Adrenal gland (tissue), 19 donors: ENCODE measurements at places on chromosomes 3 and 15.

DNA sequence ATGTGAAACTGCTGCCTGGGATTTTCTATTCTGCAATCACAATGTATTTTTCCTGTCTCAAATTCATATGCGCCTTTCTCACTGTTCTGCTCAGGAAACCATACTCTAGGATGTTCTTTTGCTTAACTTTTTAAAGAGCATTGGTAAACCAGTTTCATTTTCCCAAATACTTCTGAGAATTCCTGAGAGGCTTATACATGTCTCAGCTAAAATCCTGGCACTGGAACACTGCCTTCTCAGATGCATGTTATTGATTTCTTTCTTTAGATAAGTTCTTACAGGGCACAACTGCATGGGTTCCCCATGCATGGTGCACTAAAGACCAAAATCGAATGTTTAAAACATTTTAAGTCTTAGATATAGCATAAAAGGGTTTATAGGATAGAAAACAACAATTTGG lies 178.3 kb upstream of the PLSCR5 start:
- no peak for DNase-seq

- DNase-seq: no peak
These were observed 3.0 kb downstream of the ITIH4 start for GRCh38 chr3:52827441-52827840.

DNA sequence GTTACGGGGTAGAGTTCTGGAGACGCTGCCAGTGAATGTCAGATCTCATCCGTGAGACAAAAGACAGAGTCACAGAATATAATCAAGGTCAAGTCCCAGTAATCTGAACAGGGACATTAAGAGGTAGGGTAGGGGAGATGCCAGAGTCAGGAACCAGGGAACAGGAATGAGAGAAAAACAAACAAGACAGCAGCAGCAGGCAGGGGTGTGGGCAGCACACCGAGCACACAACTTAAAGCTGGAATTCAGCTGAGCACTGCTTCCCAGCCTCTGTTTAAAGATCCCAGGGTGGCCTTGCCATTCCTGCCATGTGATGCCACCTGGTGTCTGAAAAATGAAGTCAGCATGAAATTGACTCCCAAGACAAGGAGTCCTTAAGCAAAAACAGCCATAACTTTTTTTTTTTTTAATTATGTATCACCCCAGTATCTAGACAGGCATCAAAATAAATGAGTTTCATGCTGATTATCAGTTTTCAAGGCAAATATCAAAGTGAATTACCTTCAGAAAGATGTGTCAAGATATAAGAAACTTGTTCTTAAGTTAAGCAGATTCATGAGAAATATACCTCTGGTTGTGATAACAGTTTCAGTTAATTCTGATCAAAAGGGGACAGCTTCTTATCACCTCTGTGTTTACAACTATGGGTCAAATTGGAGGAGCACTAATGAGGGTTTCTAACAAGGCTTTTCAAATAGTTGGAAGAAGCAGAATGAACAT lies 203.7 kb downstream of the SLC9A9 start:
- peak; percentile 30 for DNase-seq

DNA sequence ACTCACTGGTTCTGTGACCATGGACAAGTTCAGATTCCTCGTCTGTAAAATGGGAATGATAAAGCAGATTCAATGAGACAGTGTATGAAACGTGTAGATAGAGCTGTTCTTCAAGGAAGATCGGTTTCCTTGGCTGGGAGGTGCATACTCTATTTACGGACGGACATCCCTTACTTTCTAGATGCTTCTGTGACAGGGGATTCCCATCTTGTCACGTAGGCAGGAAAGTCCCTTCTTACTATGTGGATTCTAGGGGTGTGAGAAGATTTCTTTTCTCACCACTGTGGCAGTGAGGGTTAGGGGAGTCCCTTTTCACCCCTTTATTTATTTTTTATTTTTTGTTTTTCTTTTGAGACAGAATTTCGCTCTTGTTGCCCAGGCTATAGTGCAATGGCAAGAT lies 180.9 kb upstream of the TBL1XR1 start:
- DNase-seq: no peak

- DNase-seq: no peak
These were observed 249.7 kb downstream of the KCNMB2 start for GRCh38 chr3:178785961-178786360.

GRCh38 chr15:78147566-78147965 lies 1.6 kb upstream of the IDH3A start:
- DNase-seq: no peak

DNA sequence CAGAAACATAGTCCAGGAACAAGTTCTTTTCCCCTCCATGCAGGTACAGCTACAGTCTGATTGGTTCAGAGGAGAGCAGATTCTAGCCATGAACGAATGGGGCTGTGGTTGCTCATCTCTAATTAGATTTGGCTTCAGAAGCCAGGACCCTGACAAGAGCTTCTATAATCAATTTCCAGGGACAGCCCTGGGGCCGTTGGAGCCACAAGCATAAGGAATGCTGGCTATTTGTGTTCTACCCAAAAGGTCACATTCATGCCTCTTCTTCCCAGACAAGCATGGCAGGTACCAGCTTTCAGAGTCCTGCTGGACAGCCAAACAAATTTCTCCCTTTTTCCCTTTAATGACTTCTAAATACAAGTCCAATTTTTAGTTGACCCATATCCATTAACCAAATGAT lies 215.5 kb upstream of the LRTM1 start:
- DNase-seq: no peak

DNA sequence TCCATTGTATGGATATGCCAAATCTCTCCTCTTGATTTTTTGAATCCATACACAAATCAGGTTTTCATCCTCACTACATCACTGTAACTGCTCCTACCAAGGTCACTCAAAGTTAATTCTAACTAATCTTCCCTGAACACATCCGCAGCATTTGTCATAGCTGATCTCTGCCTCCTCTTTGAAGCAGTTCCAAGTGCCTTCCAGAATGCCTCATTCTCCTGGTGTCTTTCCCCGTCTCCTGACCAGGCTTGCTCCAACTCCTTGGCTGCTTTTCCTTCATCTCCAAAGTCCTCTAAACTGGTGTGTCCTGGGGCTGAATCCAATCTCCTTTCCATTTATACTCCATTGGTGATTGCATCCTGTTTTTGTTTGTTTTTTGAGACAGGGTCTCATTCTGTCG lies 26.8 kb downstream of the KLHDC8B start:
- DNase-seq: peak; percentile 59

GRCh38 chr3:66480666-66481065 lies 20.2 kb downstream of the LRIG1 start:
- DNase-seq: no peak

DNA sequence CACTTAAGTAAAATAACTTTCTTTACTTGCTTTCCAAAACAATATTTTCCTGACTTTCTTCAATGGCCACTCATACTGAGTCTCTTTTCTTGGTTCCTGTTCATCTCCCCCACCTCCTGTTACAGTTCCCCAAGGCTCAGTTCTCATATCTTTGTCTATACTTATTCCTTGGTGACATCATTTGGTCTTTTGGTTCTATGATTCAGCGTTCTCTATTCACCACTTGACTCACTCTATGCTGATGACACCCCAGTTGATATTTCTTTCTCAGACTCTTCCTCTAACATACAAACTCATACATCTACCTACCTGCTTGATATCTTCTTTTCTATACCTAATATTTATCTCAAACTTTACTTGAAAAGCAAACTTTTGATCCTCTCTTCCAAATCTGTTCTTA lies 85.0 kb upstream of the P3H2 start:
- no peak for DNase-seq

- no peak for DNase-seq
These were observed 18.0 kb downstream of the FAM98B start for GRCh38 chr15:38471974-38472373.

DNA sequence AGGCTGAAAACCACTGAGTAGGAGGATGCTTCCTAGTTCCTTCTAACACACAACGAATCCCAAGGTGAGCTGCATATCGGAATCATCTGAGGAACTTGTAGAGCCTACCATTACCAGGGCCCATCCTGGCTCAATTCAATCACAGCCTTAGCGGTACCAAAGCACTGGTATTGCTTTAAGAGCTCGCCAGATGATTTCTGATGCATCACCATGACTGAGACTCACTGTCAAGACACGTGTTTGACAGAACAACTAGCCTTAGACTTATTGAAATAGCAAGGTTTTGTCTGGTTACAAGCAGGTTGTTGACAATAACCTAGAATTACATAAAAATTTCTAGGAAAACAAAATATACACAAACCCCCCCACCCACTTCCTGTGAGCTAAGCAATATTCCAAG lies 68.5 kb downstream of the CBLB start:
- no peak for DNase-seq

DNA sequence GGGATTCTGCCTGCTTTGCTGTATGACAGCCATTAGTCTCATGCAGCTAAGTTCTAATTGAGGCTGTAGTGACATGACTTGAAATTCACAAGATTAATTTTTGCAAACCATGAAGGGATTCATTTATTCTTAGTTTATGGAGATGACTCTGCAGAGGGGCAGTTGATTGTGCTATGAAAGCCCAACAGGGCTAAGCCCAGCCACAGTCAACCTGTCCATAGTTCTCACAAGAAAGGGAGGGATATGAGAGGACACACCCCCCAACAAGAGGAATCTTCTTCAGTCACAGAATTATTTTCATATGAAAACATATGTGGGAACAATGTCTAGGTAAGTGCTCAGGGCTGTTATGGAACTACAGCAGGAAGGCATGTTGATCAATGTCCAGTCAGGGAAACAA lies 61.9 kb upstream of the ABHD17C start:
- DNase-seq: no peak

DNA sequence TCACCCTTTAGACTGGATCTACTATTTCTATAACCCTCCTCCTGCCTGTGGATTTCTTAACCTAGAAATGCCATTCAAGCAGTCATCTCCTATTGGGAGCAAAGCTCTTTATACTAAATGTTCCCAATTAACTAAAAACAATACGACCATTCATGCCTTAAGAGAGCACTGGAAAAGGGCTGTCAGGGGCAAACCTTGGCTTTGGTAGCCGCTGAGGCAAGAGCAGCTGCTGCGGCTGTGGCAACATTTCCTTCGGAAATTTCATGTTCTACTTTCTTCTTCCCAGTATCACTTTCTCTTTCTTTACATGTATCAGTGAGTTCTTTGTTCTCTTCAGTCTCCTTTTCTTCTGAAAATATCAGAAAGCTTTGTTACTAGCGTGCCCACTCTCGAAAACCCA lies 56.3 kb upstream of the CSPG5 start:
- DNase-seq: no peak

DNA sequence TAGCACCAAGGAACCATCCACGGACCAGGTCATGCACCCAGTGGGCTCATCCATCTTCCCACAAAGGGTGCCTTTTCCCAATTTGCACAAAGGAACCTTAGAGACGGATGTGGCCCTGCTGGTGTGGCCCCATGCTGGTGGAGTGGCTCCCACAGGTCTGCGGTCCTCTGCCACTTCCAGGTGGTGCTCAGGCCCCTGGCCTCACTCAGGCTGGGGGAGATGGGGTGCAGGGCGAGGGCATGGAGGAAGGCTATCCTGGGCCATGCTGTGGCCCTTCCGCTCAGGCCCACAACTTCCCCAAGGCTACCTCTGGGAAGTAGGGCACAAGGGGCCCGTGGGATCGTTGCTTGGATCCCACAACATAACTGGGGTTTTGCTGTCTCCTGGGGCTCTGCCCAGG lies 5.2 kb upstream of the SYNM start:
- no peak for DNase-seq

DNA sequence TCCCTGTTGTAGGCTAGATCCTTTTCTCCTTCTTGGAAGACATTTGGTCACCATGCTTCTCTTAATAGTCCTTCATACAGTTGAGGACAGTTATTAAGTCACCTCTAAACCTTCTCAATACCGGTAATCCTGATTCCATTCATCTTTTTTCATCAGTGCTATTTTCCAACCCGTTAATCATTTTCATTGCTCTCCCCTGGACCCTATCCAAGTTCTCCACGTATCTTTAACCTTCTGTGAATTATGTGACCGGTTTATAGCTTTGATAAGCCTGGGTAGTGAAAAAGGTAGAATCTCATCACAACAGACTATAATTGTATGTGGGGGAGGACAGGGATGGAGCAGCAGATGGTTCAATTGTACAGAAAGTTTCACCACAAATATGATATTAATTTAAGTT lies 168.5 kb downstream of the MECOM start:
- no peak for DNase-seq

DNA sequence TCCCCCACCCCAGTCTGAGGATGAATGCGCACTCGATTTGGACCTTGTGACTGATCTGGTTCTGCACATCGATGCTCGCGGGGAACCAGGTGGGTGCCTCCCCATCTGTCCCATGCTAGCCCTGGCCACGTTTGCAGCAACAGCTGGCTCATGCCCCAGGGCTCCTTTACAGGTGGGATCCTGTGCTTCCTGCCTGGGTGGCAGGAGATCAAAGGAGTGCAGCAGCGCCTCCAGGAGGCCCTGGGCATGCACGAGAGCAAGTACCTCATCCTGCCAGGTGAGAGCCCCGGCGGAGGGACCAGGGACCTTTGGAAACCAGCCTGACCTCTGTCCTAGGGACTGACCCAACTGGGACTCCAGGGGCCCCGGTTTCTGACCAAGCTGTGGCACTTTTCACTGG lies 44.3 kb downstream of the DHX30 start:
- no peak for DNase-seq

DNA sequence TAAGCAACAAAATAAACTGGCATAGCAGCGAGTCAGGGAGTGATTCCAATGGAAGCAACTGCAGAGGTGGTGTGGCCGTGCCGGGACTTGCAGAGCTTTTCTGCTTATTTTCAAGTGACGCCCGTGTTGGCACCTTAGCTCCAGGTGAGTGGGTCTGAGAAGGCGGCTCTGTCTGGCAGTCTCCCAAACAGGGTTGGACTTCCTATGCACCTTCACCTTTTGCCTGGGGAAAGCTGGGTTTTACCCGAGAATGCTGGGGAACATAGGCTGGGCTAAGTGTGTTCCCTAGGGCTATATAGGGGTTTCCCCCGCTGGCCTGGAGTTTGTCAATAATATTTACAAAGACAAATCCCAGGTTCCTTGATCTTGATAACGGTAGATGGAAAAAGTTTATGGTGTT lies 179.9 kb upstream of the TBL1XR1 start:
- DNase-seq: no peak

DNA sequence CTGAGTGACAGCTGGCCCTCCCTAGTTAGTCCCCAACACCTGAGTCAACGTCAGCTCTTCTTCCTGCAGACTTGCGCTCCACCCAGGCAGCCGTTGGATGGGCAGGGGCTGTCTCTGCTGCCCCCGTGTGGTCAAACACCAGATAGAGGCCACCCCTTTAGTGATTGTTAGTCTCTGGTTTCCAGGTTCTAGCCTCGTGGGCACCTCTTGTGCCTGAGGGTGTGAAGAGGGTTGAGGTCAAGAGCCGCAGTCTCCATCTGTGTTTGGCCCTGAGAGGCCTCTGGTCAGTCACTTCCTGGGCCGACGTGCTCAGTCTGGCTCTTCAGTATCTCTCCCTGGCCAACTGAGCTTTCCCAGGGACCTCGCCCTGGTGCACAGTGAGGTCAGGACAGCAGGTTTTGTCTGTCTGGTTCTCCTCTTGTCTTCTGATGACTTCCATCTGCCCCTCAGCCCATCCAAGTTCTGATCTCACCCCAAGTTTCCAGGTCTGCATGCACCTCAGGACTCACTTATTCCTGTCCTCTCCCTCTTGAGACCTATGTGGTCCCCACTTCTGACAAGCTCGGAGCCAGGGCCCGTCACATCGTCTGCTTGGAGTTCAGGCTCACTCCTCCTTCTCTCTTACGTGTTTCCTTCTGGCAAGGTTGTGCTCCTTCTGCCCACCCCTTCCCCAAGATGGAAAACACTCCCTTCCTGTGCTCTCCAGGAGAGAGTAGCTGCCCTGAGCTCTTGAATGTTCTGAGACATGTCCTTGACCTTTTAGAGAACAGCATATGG lies 20.9 kb downstream of the CD276 start:
- peak; percentile 62 for DNase-seq
